ENCODE measurements at places on chromosomes 2 and 18.
A peak's percentile ranks its signal among the peaks of the same experiment; 100 is the strongest.

DNA sequence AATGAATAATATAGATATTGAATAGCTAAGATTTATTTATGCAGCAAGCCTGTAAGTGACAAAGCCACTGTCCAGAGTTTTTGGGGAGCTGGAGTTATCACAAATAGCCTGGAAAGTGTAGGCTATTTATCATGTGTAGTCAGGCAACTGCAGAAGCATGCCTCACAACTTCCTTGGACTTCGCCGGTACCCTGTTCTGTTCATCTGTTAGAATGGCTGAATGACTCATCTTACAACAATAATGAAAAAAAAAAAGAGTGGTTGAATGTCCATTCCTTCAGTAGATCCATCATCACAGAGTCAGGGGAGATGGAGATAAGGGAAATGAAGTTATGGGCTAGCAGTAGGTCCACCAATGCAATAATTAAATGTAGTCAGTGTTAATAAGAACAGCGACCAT lies 24.0 kb upstream of the ATP5MC3 start:
- no peak for DNase-seq

DNA sequence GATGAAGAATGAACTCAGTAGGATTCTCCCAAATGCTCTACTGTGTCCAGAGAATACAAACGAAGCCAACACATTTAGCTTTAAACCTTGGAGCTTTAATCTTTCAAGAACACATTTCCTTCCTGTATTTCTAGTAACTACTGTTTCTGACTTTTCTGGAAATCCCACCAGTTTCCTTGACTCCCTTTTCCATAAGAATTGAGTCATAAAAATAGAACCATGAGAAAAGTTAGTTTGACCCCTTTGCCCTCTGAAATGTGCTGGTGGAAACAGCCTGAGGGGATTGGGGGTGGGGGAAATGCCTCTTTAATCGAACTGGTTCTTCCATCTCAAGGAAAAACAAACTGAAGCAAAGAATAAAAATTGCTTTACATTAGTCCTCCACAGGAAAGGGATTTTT lies 123.9 kb downstream of the TMEM17 start:
- peak; percentile 35 for DNase-seq

- peak; percentile 84 for DNase-seq
Observed at GRCh38 chr18:44098551-44099098, 582.1 kb upstream of the SETBP1 start.

DNA sequence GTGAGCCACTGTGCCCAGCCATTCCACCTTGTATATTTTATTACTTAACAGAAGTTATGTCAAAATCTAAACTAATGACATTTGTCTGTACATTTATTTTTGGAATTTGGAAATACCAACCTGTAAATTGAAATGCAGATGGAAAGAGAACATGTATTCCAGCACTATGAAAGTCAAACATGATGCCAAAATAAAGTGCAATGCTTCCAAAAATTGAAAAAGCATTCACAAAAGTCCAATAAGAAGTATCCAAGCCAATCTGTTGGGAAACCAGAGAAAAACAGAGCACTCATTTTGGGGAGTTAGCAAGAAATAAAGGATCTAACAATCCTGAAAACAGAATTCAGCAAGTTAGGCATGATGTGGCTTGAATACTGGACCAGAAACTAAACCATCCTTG lies 30.3 kb upstream of the NARS1 start:
- DNase-seq, result no peak

GRCh38 chr2:58030771-58031170 lies 15.8 kb upstream of the VRK2 start:
- no peak for DNase-seq

- peak; percentile 77 for DNase-seq
Observed at GRCh38 chr2:111667542-111668273, 216.3 kb downstream of the ANAPC1 start.

GRCh38 chr18:50638016-50638883 lies 78.4 kb downstream of the MAPK4 start:
- DNase-seq, result no peak

DNA sequence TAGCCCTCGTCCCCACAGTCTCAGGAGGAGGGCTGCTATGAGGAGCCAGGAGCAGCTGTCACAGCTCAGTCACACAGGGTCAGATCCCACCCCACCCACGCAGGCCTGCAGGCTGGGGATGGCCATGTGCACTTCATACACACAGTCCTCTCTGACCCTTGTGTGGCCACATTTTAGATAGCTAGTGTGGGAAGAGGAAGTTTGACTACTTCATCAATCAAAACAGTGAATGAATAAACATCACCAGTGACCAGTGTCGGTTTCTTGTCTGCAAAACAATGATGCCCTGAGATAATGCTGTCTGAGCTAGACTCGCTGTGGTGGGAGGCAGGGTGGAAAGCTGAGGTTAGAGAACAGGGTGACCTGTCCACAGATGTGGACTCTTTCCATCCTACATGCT lies 107.1 kb downstream of the PIEZO2 start:
- peak; percentile 88 for DNase-seq

DNA sequence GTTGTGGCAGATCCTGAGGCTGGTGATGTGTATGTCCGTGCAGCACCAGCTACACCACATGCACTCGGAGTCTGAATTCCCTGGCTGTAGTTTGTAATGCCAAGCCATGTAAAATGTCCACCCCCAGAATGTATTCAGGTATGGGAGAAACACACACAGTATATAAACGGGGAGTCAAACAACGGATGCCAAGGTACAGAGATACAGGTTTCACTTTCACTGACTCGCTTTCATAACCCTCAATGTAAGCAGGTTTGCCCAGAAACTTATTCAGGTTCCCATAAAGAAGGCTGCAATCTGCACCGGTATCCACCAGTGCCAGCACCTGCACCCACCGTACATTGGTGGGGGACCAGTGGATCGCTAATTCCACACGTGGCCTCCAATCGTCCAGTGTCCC lies 237.2 kb downstream of the MBD5 start:
- DNase-seq, result no peak

DNA sequence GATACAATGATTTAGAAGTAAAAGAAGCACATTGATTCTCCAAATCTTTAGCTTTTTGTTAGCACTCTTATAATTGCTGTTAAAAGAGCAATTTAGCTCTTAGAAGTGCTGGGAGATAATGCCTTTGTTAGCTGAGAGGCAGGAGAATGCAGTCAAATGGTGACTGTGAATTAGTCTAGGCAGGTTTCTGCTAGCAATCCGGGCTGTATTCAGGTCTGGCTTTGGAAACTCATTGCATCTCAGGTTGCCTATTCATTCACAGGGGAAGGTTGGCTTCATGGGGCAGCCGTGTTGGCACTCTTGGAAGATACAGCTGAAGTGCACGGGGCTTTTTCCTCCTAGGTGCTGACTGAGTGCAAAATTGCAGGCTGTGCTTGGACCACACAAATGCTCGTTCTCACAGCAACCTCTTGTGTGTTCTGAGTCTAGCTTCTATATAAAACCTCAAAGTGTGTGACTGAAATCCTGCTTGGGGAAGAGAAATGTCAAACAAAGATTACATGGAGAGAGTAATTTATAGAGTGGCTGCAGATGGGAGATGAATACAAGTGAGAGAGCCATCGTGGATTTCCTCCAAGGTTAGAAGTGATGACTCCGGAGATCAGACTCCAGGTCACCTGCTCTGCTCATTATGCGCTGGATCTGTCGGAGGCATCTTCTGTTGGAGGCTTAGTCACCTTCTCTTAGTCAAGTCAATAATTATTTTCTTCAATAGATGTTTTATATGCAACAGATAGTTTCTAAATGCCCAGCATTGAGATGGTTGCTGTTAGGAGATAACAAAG lies 167.8 kb downstream of the PMAIP1 start:
- DNase-seq, result no peak

GRCh38 chr2:3463186-3463835 lies 56.0 kb downstream of the ADI1 start:
- DNase-seq, result no peak

- no peak for DNase-seq
Observed at GRCh38 chr18:48138660-48139430, 208.4 kb upstream of the SMAD2 start.

GRCh38 chr2:239594772-239595608 lies 194.2 kb upstream of the HDAC4 start:
- no peak for DNase-seq

GRCh38 chr2:237615631-237616249 lies 11.6 kb upstream of the LRRFIP1 start:
- DNase-seq, result no peak

DNA sequence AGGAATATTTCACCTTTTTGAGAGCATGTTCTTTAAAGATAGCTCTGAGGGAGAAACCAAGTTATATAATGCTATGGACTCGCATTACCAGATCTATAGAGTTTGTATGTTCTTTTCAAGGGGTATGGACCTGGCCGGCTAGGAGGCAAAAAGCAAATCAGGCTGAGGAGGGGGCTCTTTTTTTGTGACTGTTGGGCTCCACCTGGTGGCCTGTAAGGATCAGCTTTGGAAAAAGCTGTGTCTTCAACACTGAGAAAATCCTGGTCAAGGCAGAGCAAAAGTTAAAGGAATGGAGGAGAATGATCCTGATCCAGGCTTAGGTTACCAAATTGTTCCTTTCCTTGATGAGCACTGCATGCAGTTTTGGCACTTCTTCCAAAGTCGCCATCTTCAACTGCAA lies 180.5 kb downstream of the DIS3L2 start:
- DNase-seq, result peak; percentile 63

DNA sequence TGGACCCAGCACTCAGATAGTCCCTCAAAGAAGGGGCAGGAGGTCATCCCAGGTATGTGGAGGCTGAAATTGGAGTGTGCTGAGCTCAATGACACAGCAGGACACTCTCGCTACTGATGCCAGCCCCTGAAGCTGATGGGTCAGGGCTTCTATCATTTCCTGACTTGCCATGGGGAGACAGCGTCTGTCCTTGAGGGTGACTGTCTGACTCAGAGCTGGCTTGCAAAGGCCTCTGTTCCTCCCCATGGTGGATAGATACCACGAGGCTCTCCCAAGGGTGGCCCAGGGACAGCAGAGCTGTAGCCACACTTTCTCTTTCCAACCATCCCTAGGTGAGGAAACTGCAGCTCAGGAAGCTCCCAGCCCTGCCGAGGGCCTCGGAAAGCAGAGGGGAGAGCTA lies 10.8 kb downstream of the ALPG start:
- DNase-seq, result no peak

- DNase-seq, result peak; percentile 88
Observed at GRCh38 chr2:114543236-114543766, 100.9 kb downstream of the DPP10 start.

DNA sequence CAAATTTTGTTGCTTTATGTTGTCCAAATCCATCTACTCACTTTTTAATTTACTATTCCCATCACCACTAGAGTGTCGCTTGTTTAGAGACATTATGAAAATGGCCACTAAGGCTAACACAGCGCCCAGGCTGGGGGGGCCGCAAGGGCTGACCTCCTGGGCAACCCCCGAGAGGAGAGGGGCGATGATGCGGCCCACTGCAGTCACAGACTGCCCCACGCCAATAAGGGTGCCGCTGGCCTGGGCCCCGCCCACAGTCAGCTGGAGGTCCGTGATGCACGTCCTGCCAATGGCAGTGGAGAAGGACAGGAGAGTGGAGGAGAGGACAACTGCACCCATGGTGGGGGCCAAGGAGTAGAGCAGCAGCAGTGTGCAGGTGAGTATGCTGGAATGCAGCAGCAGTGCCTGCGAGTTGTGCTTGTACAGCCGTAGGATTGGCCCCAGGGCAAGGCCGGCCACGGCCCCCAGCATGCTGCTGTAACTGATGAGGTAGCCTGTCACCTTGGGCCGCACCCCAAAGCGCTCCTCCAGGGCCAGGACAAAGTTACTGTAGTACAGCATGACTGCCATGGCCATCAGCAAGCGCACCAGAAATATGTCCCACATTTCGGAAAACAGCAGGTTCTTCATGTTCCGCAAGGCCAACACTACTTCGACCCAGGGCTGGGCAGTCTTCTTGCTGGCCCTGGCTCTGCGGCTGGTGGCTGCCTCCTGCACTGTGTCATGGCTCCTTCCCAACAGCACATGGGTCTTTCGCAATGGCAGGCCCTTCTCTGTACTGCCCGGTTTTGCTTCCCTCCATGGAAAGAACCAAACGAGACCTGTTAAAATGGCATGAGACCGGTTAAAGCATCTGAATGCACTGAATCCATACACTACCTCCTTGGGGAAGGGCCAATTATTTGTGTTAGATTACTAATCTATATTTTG lies 43.2 kb upstream of the TMEM182 start:
- no peak for DNase-seq

- no peak for DNase-seq
Observed at GRCh38 chr2:238645095-238645494, 202.8 kb upstream of the TWIST2 start.
